AG08396 (cell line): ENCODE measurements at places on chromosomes 2 and 18.

- DNase-seq = no peak
Observed at GRCh38 chr2:177909962-177910361, 162.6 kb downstream of the PDE11A start.

DNA sequence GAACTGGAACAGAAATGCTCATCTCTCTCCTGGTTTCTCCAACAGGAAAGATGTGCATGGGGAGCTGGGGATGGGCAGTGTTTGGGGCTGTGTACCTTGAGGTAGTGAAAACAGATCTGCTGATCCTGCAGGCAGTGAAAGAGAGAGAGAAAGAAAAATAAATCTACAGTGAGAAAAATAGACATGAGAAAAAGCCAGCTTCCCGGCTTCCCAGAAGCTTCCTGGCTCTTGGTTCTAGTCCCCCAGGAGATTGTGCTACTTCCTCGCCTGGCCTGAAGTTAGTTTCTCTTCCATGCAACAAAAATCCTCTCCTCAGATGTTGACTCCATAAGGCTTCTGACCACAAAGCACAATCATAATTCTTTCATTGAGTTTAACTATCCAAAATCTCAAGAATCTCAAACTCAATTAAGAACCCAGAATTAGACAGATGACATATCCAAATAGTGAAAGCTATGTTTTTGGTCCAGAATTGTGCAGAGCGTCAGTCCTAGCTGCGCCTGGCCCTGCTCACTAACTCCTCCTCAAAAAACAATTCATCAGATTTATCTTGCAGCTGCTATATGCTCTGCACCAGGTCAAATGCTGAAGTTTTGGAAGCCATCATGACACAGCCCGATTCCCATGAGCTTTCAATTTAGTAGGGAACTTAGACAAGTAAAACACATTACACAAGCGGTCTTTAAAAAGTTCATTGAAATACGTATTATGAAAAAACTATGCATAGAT is 20.1 kb upstream of the NAB1 start:
- DNase-seq = no peak

GRCh38 chr2:100427627-100428258 is 10.3 kb upstream of the CHST10 start:
- DNase-seq = peak; percentile 42

- no peak for DNase-seq
Observed at GRCh38 chr2:191991442-191991841, 144.6 kb upstream of the CAVIN2 start.

DNA sequence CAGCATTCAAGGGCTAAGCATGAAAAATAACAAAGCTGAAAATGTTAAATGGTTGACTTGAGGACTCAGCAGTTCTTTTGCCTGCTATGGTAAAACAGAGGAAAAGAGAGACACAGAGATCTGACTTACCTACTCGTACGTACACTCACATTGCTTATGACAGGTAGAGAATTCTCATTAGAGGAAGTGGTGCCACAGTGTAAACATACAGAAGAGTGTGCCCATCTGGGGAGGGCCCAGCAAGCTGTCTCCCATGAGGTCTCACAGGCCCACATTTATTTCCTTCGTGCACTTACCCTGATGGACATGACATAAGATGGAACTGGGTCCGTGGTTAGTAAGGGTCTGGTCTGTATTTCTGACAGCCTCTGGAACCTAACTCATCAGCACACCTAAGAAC is 729.1 kb downstream of the BCL11A start:
- DNase-seq = no peak

DNA sequence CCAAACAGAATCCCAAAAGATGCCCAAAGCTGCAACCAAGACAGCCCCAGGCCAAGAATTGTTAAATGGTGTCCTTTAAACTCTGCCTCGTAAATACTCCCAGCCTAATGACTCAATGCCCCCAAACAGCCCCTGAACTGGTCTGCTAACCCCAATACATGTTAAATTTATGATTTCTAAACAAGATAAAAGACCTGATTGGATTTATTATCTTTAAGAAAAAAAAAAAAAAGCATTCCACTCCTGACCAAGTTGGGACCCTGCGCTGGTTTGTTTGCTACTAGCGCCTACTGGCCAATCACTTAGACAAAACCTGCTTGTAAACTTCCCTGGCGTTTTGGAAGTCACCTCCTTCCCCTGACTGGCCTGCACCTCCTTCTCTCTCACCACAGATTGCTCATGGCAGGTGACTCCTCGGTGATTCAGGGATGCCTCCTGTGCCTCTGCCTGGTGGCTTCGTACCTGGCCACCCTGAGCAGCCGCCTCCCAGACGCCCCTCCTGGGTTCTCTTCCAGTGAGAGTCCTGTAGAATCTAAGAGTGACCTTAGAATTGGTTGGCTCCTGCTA is 121.3 kb downstream of the BCL11A start:
- no peak for DNase-seq

GRCh38 chr2:167988296-167988695 is 259.1 kb downstream of the STK39 start:
- DNase-seq = no peak

GRCh38 chr2:73283545-73284295 is 558 bp downstream of the FBXO41 start:
- peak; percentile 45 for DNase-seq

- DNase-seq = no peak
Observed at GRCh38 chr18:29874519-29875098, 1167.9 kb downstream of the DSC3 start.

- no peak for DNase-seq
Observed at GRCh38 chr18:44568342-44568741, 112.3 kb upstream of the SETBP1 start.

DNA sequence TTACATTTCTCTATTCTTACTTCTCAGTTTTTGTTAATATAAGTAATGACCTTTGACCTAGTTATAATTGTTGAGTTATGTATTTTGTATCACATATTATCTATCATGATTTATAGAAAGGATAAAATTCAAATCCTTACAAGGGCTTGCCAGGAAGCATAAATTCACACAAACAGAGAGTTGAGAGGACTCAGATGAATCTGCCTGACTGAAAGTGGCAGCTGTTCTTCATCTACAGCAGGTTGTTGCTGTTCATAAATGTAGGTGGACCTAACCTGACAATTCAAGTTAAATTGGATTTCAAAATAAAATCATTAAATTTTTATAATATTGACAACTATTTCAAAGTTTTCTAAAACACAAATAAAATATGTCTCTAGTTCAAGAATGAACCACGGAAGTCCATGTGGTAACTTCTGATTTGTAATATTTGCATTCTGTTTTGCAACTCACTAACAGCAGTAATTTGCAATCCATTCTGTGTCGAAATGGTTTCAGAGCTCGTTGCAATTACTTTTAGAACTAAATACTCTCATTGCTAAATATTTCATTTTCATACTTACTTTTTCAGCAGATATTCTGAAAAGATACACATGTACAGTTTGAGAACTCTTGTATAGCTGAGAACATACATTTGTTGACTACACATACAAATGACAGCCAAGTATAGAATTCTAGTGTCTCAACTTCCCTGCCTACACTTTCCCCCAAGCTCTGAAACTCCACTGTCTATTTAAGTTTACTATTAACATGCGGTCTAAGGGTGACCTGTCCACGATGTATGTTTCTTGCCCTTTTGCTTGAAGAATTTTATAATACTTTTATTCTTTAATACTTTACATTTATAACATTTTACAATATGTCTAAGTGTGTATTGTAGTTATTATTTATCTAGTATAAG is 25.7 kb downstream of the SCN7A start:
- DNase-seq = no peak
